Ovary (tissue), 10 donors: ENCODE measurements at places on chromosomes 3 and 15. TPM values are rescaled to one million over a fixed set of nuclear protein-coding genes. Genes with fewer than 3 reads are reported as not detected.

GRCh38 chr15:26358708-26359107 is 414.2 kb downstream of the GABRB3 start:
- DNase-seq, result no peak

- DNase-seq, result no peak
Measured at GRCh38 chr3:184352149-184352785, 9.1 kb downstream of the CLCN2 start.

DNA sequence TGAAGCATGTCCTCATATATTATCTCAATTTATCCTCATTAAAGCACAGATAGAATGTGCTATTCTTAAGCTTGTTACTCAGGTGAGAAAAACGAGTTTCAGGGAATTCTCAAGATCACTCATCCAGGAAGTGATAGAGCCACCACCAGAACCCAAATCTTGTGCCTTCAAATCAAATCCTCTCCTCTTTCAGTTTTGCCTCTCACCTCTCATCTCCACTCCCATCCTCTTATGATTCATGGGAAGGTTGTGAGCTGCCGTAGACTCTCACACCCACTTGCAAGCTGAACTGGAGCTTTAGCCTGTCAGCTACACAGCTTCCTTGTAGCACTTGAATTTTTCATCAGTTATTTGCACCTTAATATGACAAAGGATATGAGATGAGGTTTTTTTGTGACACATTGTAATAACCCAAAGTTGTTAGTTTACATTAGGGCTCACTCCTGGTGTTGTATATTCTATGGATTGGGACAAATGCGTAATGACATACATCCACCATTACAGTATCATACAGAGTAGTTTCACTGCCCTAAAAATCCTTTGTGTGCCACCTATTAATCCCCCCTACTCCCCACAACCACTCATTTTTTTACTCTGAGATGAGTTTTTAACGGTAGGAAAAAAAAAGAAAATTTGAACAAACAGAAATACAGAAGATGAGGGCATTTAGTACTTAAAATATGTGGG is 25.7 kb downstream of the GPR15 start:
- DNase-seq, result no peak

The FBLN2 gene
- 8.6 TPM for polyA plus RNA-seq

GRCh38 chr3:3366386-3366785 is 186.9 kb upstream of the CRBN start:
- no peak for DNase-seq

- DNase-seq, result no peak
Measured at GRCh38 chr3:12489832-12490231, 5.6 kb downstream of the TSEN2 start.

DNA sequence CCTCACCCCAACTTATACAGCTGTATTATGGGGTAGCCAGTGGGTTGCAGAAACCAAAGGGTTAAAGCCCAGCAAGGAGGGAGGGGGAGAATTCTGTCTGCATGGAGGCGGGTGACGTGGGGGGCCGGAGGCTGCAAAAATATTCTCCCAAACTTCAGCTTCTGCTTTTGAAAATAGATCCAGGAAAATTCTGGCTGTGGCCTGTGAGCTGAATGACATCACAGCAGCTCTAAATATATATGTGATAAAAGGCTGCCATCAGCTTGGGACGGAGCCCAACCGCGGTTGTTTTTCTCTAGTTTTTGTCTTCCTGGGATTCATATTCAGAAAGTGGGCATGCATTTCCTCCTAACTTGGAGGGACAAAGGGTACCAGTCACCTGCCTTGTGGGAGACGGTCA is 27.6 kb downstream of the MAPKAPK3 start:
- peak; percentile 33 for DNase-seq

DNA sequence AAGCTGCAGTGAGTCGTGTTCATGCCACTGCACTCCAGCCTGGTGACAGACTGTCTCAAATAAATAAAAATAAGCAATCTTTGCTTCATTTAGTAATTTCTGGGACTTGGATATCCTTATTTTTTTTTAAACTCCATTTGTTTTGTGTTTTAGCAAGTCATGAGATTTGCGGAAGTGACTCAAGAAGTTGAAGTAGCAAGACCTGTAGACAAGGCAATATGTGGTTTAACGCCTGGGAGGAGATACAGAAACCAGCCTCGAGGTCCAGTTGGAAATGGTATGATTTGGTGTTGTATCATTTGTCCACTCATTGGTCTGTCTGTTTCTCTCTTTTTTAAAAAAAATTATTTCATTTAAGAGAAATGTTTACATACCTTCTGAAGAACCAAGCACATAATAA is 16.6 kb upstream of the RPLP1 start:
- DNase-seq, result no peak

GRCh38 chr3:43729707-43730414 is 39.1 kb downstream of the ABHD5 start:
- DNase-seq, result no peak

DNA sequence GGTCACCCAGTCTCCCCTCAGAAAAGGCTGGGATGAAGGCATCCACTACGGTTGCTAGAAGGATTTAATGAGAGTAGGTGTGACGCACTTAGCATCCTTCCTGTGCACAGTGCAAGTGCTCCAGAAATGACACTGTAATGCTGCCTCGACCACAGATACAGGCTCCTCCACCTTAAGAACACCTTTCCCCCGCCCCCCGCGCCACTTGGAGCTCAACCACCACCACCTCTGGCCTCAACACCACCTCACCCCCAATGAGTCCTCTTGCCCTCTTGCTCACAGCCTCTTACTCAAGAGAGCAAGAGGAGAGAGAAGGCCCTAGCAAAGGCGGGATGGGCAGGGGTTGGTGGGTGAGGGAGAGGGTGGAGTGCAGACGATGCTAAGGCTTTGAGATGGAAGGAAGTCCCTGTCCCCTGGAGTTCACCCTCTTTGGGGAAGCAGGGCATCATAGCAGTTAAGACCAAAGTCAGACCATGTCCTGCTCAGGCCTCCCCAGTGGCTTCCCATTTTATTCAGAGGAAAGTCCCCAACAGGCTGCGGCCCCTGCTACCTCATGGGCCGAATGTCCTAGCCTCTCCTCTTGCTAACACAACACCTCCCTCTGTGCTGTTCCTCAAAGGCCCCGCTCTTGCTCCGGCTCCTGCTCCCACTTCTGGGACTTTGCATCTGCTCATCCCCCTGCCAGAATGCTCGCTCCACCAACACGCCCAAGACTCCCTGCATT is 8.3 kb downstream of the STARD5 start:
- DNase-seq, result no peak

The ATP13A4 gene
- 0.27 TPM for polyA plus RNA-seq

GRCh38 chr15:68106656-68107055 is 52.5 kb downstream of the PIAS1 start:
- no peak for DNase-seq

DNA sequence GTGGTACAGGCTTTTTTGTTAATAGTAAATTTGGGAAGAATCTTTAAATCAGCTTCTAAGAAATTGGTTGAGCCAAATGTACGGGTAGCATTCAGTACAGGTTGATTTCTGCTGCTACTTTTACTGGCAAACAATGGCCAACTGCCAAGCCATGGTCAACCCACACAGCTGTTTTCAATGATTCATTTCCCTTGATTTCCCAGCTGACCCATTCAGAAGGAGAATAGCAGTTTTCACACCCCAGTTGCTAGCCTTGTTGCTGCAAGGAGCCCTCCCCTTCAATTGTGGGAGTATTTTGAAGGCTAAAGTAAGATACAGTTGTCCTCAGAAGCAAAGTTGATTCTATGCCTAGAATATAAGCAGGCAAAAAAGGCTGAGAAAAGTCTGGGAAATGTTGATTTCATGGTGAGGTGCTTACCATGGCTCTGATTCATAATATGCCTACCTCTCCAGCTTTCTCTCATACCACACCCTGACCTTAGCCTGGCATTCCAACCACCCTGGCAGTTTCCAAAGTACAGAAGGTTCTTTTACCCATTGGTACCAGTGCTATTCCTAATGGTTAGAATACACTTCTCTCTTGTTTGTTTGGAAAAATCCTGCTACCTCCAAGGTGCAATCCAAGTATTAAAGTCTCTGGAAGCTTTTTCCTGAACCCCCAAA is 320.3 kb upstream of the TGFBR2 start:
- DNase-seq, result peak; percentile 60
